ENCODE measurements at places on chromosomes 6 and 20.

GRCh38 chr6:123022975-123023374 is 26.9 kb downstream of the CLVS2 start:
- no peak for DNase-seq

DNA sequence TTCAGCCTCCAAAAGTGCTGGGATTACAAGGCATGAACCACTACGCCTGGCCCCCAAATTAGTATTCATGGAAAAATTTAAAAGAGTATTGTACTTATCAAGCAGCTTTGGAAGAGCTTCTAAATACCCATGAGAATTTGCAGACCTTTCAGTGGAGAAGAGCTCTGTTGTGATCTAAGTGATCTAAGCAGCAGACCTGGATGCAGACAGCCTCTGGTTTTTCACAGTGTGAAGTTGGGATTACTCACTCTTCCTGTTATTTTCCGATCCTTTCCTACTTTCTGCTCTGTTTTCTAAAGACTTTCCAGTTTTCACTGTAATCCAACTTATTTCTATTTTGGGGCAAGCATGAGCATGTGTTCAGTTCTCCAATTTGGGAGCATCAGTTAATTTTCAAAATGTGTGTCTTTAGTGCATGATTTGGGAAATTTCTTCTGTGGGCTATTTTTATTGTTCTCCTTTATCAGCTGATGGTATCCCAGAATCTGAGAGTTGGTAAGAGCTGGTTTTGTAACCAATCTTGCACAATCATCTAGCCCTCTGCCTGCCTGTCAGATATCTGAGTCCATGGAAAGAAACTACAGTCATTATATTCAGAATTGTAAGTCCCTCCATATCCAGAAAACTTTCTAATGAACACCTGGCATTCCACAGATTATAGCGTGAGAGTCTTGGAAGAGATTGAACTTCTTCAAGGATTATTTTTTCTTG is 207.7 kb upstream of the DTNBP1 start:
- no peak for DNase-seq

GRCh38 chr6:136947037-136947436 is 24.9 kb downstream of the SLC35D3 start:
- no peak for DNase-seq

DNA sequence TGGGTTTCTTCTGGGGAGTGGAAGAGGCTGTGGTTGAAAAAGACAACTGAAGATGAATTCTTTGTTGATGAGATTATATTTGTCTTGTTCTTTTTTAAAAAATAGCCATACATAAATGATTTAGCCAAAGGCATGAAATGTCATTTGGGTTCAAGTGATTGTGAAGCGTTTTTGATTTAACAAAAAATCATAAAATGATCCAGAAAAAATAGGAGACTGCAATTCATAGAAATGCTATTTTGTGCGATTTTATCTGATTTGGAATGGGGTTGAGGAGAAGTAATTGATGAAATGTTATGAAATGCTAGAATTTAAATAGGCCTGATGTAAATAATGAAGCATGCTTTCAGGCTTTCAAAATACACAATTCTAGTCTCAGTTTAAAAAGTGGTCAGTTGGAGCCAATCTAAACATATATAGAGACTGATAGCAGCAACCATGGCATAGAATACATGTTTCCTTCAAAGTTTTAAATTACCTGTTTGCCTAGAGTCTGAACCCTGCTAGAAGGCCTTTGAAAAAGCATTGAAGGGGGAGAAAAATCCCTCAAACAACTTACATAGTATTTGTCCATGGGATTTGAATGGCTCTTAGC is 21.8 kb downstream of the PFDN4 start:
- no peak for DNase-seq

- no peak for DNase-seq
These were observed 782 bp downstream of the TRMT11 start for GRCh38 chr6:125987026-125987617.

GRCh38 chr6:121086876-121087275 is 247.4 kb downstream of the TBC1D32 start:
- no peak for DNase-seq

DNA sequence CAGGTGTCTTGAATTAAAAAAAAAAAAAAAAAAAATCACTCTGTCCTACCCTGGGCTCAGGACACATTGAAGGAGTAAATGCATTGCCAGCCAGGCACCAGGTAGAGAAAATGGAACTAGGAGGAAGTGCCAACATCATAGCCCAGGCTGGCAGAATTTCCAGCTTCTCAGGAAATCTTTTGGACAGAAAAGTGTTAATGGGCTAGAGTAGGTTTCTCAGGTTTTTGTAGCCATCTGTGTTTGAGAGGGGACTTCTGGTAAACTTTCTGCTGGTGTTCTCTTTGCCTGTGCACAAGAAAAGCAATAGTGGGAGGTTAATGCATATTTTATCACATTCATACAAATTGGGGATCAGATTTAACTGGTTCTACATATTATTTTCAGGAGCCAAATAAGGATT is 678.3 kb upstream of the NRSN1 start:
- DNase-seq: no peak

Measured in putamen (tissue), 1 donor.